ENCODE measurements at places on chromosomes 1 and 21.

DNA sequence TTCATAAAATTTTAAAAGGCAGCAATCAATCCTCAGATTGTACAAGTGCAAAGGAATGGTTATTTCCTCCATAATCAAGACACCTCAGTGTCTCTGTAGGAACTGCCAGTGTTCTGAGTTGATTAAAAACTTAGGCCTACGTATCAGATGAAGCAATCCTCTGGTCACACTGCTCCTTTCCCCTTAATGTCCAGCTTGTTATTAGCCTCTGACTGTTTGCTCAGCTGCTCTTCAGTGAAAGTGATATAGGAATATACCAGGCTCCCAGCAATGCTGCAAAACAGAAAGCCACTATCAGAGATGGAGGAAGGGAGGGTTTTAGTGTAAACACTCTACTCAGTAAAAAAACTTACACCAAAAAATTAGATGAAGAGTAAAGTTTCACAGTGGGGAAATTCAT lies 49.8 kb downstream of the SLC35D1 start:
- DNase-seq = no peak

DNA sequence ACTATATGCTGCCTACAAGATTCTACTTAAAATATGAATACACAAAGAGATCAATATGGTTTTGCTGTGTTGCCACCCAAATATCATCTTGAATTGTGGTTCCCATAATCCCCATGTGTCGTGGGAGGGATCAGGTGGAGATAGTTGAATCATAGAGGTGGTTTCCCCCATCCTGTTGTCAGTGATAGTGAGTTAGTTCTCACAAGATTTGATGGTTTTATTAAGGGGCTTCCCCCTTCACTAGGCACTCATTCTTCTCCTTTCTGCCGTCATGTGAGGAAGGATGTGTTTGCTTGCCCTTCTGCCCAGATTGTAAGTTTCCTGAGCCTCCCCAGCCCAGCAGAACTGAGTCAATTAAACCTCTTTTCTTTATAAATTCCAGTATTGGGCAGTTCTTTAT lies 654.4 kb upstream of the NR5A2 start:
- DNase-seq = no peak

DNA sequence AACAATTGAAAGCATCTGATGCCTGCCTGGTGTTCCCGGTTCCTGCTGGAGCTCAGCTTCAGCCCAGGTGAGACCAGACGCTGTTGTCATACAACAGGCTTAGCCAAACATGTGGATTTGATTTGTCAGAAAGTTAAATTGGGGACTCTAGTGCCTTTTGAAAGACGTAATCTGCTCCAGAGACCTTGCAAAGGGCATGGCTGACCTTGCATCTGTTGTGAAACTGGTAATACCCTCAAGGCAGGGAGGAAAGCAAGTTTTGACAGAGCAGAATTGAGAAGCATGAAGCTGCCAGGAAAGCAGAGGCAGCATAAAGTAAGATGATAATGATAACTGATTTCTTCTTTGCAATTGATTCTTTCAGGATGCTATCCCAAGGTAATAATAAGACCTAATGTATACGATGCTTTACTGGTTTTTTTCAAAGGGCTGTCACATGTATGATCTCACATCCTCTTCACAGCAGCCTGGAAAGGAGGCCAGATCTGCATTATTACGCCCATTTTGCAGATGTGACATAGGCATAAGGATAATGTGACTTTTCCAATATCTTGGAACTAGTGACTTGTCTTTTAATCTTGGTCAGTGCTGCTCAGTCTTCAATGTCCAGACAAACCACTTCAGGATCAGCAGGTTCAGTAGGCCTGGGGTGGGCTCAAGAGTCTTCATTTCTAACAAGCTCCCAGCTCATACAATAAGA lies 24.7 kb upstream of the CNN3 start:
- DNase-seq = no peak

DNA sequence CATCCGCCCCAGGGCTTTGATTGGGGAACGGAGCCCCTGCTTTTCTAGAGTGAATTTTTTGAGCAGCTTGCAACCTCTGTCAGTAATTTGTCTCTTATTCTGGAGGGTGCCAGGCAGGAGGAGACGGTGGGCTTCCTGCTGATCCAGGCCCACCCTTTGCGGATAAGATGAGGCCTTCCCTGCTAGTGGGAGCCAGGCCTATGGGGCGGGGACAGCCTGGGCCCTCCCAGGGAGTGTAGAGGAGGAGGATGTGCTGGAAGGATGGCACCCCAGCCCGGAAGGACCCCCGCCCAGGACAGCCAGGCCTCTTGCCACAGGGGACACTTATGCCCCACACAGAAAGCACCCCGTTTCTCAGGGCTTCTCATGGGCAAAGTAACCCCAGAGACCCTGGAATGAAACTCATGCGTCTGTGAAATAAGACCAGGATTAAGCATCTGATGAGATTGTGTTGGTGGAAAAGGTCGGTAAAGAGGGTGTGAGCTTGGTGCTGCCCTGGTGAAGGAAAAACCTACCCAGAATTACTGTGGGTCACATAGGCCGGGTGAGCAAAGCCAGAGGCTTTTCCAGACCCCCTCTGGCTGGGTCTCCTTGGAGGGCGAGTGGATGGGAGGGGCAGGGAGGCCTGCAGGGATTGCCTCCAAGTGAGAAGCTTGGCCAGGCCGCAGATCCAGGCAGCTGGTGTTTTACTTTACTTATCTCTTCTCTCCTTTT lies 118.7 kb downstream of the SIK1 start:
- DNase-seq = no peak

- no peak for DNase-seq
These were observed 4.7 kb downstream of the TMEM39B start for GRCh38 chr1:32077451-32077850.

DNA sequence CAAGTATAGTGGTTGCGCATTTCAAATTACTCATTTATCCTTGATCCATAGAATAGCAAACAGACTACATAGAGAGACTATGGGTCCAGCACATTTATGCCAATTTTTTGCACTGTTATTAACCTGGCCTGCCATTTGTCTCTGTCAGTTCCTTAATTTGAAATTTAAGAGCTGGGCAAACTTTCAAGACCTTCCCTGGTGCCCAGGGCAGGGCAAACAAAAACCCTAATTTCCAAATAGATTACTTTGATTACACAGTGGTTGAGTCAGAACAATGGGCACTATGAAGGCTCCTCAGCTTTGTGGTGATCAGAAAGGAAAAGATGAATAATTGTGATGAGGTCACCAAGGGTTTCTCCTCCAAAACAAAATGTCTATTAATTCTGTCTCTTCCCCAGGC lies 80.6 kb downstream of the TNFSF18 start:
- DNase-seq = no peak

- no peak for DNase-seq
These were observed 325.1 kb downstream of the HHAT start for GRCh38 chr1:210653771-210654170.

DNA sequence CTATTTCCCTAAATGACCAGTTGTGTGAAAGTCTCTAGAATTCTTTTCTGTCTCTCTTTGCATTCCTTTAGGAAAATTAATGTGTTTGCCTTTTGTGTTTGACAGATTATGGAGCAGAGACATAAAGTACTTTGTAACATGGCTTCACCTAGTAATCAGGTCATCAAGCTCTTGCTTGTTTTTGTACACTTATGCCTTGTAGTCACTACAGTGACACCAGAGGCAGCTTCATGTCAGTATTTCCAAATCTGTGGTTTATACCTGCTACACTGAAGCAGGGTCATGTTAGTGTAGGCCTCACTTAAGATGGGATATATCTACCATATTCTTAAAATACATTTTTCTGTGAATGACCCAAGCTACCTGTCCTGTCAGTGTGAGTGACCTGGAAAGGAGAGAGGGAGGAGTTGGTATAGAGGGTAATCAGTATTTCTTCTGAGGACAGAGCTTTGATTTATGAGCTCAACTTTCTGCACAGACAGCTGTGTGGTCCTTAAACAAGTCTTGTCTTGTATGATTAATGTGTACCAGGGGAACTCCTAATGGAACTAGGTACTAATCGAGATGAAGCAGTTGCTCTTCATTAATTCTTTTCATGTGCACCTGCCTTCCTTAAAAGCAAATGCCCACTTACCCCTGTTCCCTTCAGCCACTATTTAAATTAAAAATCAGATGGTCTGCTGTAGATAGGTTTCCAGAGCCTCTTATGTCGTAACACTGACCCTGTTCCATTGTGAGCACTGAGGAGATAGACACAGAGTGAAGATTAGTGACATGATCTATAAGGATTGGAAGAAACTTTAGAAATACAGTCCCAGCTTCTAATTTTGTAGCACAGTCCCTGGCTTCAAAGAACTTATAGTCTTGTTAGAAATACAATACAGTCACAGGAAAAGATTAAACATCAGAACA lies 45.7 kb downstream of the MACO1 start:
- no peak for DNase-seq

DNA sequence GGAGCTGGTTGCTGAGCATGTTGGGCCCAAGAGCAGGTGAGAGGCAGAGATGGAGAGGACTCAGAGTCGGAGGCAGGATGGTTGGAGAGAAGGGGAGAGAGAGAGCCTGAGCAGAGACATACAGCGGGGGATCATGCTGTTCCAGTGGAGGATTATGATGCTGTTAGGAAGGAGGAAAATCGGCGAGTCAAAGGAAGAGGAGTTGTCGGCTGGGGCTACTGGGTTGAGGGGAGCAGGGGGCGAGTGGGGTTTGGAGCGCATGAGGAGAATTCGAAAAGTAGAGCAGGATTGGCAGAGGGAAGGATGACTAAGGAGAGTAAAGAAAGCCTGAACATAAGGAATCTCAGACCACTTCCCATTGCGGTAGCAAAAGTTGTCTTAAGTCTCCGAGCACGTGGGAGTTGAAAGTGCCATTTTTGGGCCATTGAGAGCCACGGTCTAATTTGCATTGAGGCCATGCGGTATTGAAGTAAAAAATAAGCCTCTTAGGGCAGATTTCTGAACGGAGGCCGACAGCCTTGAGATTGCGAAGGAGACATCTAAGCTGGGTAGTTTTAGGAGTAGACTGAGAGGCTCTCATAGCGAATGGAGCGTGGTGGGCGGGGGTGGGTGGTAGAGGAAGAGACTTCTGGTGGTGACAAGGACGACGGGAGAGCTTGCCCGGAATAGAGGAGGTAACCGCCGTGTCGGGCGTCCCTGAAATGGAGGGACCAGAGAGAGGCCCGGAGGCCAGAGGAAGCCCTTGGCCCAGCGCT lies 140.4 kb upstream of the ETV3 start:
- DNase-seq = no peak

DNA sequence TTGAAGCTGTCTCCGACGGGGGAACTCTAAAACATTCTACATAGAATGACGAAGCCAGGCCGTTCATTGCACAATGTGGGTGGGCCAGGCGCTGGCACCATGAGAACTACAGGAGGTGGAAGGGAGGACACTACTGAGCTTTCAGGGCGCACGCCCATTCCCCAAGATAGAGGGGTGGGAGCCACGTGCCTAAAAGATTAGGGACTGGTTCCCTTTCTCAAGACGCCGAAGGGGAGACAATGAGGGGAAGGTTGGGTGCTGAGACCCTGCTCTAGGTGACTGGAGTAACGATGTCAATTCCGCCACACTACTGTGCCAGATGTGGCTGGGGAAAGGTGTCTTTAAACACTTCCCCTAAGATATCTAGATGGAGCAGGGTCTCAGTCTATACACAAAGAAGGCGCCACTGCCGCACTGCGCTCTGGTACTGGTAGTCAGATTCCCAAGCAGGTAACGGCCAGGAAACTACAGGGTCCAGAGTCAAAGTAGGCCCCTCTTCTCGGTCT lies 782 bp downstream of the CSDE1 start:
- DNase-seq = peak; percentile 12

DNA sequence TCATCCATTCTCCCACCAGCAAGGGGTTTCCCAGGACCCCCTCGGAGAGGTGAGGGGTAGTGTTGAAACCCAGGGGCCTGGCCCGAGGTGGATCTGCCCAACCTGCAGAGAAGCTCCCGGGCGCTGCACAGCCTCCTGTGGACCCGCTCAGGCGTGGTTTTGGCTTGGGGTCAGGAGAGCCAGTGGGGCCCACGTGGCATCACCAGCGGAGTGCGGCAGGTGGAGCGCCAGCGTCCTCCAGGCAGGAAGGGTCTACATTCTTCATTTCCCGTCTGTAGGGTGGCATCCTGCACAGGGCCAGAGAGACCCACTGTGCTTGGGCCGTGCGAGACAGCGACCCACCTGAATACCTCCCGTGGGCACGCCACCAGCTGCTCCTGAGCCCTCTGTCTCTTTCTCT lies 135.2 kb downstream of the NPHP4 start:
- no peak for DNase-seq

GRCh38 chr1:246001142-246001836 lies 505.8 kb downstream of the SMYD3 start:
- DNase-seq = no peak
